ENCODE measurements at places on chromosomes 2 and 18.

DNA sequence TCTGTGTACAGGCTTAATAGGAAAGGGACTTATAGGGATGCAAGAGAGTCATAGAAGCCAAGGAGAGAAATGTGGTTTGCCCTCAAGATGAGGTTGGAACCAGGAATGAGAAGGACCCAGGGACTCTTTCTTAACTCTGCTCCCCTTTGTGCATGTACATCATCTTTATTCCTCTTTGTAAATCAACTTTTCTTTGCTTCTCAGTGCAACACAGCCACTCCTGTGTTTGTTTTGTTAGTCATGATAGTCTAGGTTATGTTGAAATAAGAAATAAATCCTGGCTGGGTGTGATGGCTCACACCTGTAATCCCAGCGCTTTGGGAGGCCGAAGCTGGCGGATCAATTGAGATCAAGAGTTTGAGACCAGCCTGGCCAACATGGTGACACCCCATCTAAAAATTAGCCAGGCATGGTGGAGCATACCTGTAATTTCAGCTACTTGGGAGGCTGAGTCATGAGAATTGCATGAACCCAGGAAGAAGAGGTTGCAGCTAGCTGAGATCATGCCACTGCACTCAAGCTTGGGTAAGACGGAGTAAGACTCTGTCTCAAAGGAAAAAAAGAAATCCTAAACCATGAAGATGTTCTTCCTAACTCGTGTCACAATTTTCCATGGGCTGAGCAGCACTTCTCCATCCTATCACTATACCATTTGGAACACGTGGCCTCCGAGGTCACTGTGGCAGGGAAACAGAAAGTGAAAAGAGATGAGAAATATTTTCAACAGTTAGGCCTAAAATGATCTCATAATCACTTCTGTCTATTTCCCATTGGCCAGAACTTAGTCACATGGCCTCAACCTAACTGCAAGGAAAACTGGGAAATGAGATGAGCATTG, 73.0 kb upstream of the TMEM17 start:
- DNase-seq, result peak; percentile 54

DNA sequence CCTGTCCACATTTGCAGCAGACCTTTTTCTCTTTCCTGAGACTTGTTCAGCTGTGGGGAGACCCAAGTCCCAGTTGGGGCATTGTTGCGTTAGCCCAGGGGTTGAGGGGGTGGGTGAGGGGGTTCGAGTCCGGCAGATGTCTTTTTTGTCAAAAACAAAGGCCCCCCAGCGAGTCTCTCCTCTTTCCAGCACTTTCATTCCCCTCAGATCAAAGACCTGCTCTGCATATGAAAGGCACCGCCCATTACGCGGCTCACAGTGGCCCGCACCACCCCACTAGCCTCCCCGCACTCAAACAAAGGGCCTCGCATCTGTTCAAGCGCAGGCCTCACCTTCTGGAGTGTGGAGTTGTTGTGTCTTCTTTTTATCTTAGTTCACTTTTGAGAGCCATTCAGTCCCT, 25.2 kb downstream of the TRABD2A start:
- no peak for DNase-seq

- no peak for DNase-seq
Measured at GRCh38 chr2:190666895-190667294, 18.0 kb downstream of the NAB1 start.

GRCh38 chr18:28152354-28152753, 24.6 kb downstream of the CDH2 start:
- no peak for DNase-seq

- DNase-seq, result no peak
Measured at GRCh38 chr2:108129636-108130035, 110.1 kb upstream of the SULT1C3 start.

- no peak for DNase-seq
Measured at GRCh38 chr18:70469916-70470315, 181.1 kb downstream of the SOCS6 start.

Measured in AG09309 (cell line).